ENCODE measurements at places on chromosomes 11 and 22.

- no peak for DNase-seq
- no peaks in the 10 kb centered on the region for H3K4me1 ChIP-seq
- no peaks in the 10 kb centered on the region for H3K36me3 ChIP-seq
- no peak overlapping the region for H3K27ac ChIP-seq
These were observed 45.3 kb upstream of the GALNT18 start for GRCh38 chr11:11667056-11667455.

DNA sequence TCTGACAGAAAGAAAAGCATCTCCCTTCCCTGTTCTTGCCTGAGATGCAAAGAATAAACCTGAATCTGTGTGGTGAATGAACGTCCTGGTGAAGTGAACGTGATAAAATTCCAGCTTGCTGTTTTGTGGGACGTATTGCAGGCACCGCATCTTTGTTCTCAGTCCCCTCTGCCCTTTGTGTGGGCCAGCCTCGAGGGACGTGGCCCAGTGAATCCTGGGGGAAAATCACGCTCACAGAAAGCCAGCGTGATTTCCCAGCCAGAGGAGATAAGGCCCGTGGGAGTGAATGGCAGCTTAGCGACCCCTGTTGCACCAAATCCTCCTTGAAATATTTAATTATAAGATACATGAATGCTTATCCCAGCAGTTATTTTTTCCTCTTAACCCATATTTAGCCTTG is 129.1 kb downstream of the COMMD9 start:
- H3K4me3 ChIP-seq = no peak overlapping the region
- DNase-seq = no peak
- no peaks in the 10 kb centered on the region for H3K4me1 ChIP-seq
- H3K27me3 ChIP-seq = no peaks in the 10 kb centered on the region
- H3K36me3 ChIP-seq = no peaks in the 10 kb centered on the region

- H3K27ac ChIP-seq = no peak overlapping the region
- no peaks in the 10 kb centered on the region for H3K4me1 ChIP-seq
- no peak for DNase-seq
These were observed 5.2 kb upstream of the FSHB start for GRCh38 chr11:30225642-30226041.

GRCh38 chr22:50185375-50186087 is at the start of gene TRABD:
Gene TRABD (plus strand): TSS chr22:50185913. CDS start chr22:50193061, 7,148 bp downstream.
- peak; percentile 84 for DNase-seq
- peaks cover 14% of the 10 kb centered on the region for H3K4me1 ChIP-seq
- no peaks in the 10 kb centered on the region for H3K36me3 ChIP-seq
- peak within 1 kb of the TSS; percentile 96 for H3K4me3 ChIP-seq

DNA sequence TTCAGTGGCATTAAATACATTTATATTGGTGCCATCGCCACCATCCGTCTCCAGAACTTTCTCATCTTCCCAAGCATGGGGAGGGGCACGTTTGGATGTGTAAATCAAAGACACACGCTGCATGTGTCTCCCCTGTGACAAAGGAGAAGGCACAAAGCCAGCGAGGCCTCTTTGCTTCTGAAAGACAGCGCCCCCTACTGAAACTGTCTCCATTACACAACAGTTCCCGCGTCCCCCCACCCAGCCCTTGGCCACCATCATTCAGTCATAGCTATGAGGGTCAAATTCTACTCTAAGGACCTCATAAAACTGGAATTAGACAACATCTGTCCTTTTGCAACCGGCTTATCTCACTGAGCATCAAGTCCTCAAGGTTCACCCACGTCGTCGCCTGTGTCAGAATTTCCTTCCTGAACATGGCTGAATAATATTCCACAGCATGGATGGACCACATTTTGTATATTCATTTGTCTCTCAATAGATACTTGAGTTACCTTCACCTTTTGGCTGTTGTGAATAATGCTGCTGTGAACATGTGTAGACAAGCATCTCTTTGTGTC is 64.8 kb downstream of the IGF2 start:
- H3K27ac ChIP-seq = no peak overlapping the region
- DNase-seq = no peak
- H3K4me1 ChIP-seq = peaks cover 27% of the 10 kb centered on the region
- peaks cover 6% of the 10 kb centered on the region for H3K27me3 ChIP-seq

DNA sequence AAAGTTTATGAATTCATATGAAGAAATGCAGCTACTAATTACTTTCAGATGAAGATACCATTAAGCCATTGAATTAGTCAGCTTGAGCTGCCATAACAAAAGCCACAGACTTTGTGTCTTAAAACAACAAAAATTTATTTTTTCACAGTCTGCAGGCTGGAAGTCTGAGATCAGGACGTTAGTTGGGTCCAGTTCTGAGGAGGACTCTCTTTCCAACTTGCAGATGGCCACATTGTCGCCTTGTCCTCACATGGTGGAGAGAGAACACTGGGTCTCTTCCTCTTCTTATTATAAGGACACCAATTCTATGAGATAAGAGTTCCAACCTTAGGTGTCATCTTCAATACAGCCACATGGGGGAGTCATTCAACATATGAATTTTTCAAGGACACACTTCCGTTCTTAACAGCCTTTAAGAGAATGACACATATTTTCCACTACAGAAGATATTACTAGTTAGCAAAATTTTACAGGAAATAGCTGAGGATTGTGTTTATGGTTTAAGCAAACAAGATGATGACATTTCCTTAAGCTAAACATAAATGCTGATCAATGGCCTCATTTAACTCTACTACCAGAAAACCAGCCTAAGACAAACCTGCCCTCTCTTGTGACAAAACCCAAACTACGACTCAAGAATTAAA is 56.0 kb downstream of the DCUN1D5 start:
- H3K27me3 ChIP-seq = no peaks in the 10 kb centered on the region
- peaks cover 3% of the 10 kb centered on the region for H3K36me3 ChIP-seq
- peak; percentile 47 for DNase-seq
- peak overlapping the region; percentile 9 for H3K4me3 ChIP-seq

GRCh38 chr11:77776455-77776854 is 44.1 kb downstream of the RSF1 start:
- H3K4me3 ChIP-seq = no peak overlapping the region
- H3K36me3 ChIP-seq = no peaks in the 10 kb centered on the region
- no peaks in the 10 kb centered on the region for H3K27me3 ChIP-seq
- H3K27ac ChIP-seq = no peak overlapping the region
- no peak for DNase-seq
- H3K4me1 ChIP-seq = peaks cover 7% of the 10 kb centered on the region

- peaks cover 27% of the 10 kb centered on the region for H3K36me3 ChIP-seq
- H3K27ac ChIP-seq = peak overlapping the region; percentile 95
- DNase-seq = peak; percentile 29
- H3K27me3 ChIP-seq = no peaks in the 10 kb centered on the region
- H3K4me3 ChIP-seq = peak overlapping the region; percentile 73
These were observed 41.9 kb downstream of the MED15 start for GRCh38 chr22:20549232-20549841.

GRCh38 chr11:112584672-112585071 is 324.0 kb upstream of the PLET1 start:
- no peak overlapping the region for H3K4me3 ChIP-seq
- peaks cover 5% of the 10 kb centered on the region for H3K27me3 ChIP-seq
- no peak for DNase-seq
- H3K36me3 ChIP-seq = no peaks in the 10 kb centered on the region
- no peaks in the 10 kb centered on the region for H3K4me1 ChIP-seq

Measured in activated T-helper 1 cell treated with anti-CD3 and anti-CD28 coated beads, Interleukin-12 subunit alpha, Interleukin-12 subunit beta, Interleukin-2, Interleukin-4 antibody, amounts not matched to agents 30 ng/mL and 10 ng/mL and 1 ng/mL, durations not matched to agents 14 hours and 24 hours and 36 hours (primary cell).